ENCODE measurements at places on chromosomes 6 and 20.

- DNase-seq: no peak
These were observed 442.4 kb downstream of the FRK start for GRCh38 chr6:115618256-115618655.

DNA sequence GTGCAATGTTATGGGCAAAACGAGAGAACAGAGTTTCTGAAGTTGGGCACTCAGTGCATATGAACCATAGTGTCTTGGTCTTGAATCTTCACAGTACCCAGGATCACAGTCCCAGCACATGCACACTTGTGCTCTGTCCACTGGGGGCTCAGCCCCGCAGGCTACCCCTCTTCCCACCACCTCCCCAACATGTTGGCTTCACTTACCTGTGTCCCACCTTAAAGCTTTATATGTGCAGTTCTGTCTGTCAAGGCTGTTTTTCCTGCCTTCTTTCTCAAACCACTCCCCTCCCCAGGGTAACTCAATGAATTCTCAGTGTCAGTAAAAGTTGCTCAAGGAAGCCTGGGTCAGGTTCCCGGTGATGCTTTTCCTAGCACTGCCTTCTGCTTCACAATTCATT, 129.9 kb downstream of the DOK5 start:
- DNase-seq: no peak

GRCh38 chr6:3808199-3808598, 41.0 kb upstream of the FAM50B start:
- no peak for DNase-seq

DNA sequence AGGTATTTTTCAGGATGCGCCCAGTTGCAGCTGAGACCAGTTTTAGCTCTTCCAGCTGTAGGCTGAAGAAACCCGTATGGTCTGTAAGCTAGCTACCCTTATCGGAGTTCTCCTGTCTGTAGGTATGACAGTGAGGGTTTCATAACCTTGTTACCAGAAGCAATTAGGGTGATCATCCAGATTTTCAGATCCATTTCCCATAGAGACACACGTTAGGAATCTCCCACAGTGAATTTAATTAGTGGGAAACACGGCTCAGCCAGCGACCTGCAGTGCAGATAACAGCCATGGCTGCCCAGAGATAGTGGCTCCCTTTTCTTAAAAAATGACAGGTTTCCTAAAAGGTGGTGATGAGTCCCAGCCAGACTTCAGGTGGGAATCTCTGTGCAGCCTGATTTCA, 111.1 kb downstream of the BTBD3 start:
- no peak for DNase-seq

DNA sequence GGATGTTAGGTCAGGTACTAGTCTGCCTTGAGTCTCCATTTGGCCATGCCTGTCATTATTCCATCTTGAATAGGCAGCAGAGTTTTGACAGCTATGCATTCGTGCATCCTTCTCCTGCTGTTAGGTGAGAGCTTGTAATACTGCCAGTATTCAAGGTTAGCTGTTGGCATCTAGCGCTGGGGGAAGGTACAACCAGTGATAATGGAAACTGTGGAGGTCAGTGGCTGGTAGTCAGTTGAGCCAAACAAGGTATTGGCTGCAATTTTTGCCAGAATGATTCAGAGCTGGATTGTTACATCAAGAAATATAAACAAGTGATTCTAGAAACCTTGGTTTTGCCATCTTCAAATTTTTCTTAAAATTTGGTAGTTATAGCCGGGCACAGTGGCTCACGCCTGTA, 6.5 kb downstream of the FAM8A1 start:
- DNase-seq: no peak

DNA sequence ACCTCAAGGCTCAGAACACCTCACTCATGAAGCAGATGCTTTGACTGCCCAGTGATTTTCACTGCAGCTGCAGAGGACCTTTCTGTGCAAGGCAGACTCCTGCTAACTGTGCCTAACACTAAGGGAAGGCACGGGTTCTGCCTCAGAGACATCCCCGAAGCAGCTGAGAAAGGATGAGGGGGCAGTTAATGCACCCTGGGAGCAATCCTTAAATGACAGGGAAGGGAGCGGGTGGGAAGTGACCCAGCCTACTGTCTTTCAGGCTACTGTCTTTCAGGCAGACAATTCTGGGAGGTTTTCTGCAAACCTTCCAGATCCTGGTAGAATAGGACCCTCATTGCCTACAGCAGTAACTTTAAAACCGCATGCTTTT, 55.3 kb downstream of the NDUFAF5 start:
- no peak for DNase-seq

- no peak for DNase-seq
These were observed 557.4 kb upstream of the EYS start for GRCh38 chr6:66264376-66264775.

GRCh38 chr6:118320652-118321051, 227.4 kb upstream of the PLN start:
- no peak for DNase-seq

DNA sequence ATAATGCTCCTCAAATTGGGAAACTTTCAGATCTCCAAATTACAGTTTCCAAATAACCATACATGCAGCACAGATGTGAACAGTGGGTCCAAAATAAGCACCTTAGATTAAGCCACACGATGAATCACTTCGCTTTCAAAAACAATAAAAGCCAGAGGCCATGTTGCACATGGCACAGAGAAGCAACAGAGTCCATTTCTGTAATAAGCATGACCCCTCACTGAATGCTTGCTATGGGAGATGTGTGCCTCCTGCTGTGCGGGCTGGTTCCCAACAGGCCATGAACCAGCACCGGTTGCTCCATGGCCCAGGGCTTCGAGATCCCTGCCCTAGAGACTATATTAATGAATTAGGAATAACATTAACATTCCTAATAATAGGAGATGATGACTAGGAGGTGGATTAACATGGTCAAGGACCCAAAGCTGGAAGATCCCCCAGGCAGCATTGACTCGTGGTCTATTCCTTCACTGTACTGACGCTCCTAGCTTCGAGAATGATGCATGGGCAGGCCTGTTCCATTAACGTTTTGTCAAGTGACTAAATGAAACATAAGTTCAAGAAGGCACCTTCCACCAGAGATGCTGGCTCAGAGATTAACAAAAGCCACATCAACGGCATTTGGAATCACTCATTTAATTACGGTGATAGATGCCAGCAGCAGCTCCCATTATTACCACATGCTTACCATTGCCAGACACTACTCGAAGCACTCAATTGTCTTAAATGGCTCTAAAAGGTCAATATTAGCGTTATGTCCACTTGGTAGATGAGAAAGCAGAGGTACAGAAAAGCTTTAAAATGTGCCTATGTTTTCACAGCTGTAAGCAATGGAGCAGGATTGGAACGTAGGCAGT, 470.6 kb upstream of the AGPAT4 start:
- no peak for DNase-seq

DNA sequence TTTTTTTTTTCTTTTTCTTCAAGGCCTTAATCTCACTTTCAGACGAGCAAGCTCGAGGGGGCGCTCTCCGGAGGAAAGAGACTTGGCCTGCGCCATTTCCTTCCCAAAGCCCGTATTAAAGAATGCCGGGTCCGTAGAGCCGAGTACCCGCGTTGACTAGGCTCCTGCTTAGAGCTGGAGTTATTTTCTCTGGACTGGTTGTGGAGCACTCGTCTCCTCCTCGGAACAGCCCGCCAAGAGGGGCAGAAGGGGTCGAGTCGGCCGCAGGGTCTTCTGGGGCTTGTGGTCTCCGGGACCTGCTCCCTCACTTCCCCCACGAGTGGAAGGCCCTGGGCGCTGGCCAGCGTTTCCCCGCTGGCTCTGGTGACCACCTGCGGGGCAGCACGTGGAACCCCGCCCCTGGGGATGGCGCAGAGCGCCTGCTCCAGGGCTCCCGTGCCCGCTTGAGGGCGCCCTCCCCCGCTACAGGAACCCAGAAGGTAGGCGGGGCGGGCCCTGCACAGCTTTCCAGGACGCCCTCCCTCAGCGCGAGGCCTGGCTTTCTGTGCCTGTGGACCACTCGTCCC, 2.7 kb upstream of the MEI4 start:
- no peak for DNase-seq

Measured in CD4-positive, alpha-beta T cell treated with Interleukin-6 at 100 ng/mL for 8 hours (primary cell).